ENCODE measurements at places on chromosomes 1 and 21. TPM values are rescaled to one million over a fixed set of nuclear protein-coding genes. Genes with fewer than 3 reads are reported as not detected.

GRCh38 chr1:35702508-35702907 is 16.2 kb downstream of the C1orf216 start:
- no peak overlapping the region for H3K27ac ChIP-seq
- no peak for DNase-seq
- H3K4me3 ChIP-seq = no peak overlapping the region
- peaks cover 6% of the 10 kb centered on the region for H3K36me3 ChIP-seq
- H3K4me1 ChIP-seq = no peaks in the 10 kb centered on the region

GRCh38 chr1:244778344-244778743 is 57.1 kb upstream of the COX20 start:
- H3K36me3 ChIP-seq = no peaks in the 10 kb centered on the region
- H3K4me1 ChIP-seq = peaks cover 9% of the 10 kb centered on the region
- H3K27ac ChIP-seq = no peak overlapping the region

Gene PPOX
- 30.3 TPM for total RNA-seq

Gene COA7
- total RNA-seq = 38.9 TPM

Gene TPR
- total RNA-seq = 126 TPM

DNA sequence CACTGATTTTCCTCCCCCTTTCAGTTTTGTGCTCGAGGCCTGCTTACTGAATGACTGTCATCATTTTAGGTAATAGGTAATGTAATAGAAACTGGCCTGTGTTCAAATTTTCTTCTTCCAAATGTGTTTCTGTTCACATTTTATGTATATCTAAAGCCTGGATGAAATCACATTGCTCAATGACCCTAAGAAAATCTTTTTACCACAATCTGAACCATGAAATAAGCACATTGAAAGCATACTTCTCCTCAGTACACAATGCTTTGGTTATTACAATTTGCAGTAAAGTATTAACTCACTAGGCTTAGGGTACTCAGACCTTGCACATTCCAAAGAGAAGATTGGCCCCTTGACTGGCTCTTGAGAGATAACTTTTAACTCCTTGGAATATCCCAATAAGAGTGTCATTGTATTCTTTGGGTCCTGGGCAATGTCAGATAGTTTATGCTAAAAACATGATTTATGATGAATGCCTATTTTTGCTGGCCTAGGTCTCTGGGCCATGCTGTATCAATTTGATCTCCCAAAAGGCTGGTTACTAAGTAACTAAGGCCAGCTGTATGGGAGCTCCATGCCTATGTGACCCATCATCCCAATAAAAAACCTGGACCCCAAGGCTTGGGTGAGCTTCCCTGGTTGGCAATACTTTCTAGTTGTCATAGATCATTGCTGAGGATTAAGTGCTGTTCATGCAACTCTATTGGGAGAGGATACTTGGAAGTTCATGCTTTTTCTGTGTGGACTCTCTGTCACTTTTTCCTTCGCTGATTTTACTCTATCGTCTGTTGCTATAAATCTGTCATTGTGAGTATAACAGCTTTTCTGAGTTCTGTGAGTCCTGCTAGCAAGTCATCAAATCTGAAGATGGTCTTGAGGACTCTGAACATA is 293.9 kb downstream of the GRIK1 start:
- H3K27ac ChIP-seq = no peak overlapping the region
- no peaks in the 10 kb centered on the region for H3K27me3 ChIP-seq
- H3K4me3 ChIP-seq = no peak overlapping the region
- H3K4me1 ChIP-seq = no peaks in the 10 kb centered on the region
- no peaks in the 10 kb centered on the region for H3K36me3 ChIP-seq
- no peak for DNase-seq

Gene CTSS
- total RNA-seq = 0.86 TPM

Gene TMEM240
- total RNA-seq = 5.5 TPM

DNA sequence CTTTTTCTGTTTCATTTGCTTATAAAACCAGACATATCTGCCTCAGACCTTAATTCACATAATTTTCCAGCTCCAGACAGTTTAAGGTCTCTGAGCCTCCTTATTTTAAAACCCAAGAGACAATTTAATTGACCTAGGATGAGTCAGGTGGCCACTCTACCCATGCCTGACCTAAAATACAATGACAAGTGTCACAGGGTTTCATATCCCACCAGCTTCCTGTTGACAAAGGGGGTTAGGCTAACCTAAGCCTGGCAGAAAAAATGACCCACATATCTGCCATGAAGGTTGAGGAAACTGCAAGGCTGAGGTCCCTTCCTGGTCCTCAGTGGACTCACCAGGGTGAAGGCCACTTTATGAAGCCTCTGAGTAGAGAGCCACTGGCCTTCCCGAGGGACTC is 52.3 kb downstream of the OPTC start:
- no peaks in the 10 kb centered on the region for H3K36me3 ChIP-seq
- no peak overlapping the region for H3K27ac ChIP-seq
- DNase-seq = no peak
- H3K4me3 ChIP-seq = no peak overlapping the region
- peaks cover 11% of the 10 kb centered on the region for H3K4me1 ChIP-seq

All from MCF 10A (cell line).